Hepatic stellate cell (primary cell): ENCODE measurements at places on chromosomes 3 and 15.

GRCh38 chr3:59818919-59819300 lies 769.1 kb upstream of the CFAP20DC start:
- no peak for DNase-seq

DNA sequence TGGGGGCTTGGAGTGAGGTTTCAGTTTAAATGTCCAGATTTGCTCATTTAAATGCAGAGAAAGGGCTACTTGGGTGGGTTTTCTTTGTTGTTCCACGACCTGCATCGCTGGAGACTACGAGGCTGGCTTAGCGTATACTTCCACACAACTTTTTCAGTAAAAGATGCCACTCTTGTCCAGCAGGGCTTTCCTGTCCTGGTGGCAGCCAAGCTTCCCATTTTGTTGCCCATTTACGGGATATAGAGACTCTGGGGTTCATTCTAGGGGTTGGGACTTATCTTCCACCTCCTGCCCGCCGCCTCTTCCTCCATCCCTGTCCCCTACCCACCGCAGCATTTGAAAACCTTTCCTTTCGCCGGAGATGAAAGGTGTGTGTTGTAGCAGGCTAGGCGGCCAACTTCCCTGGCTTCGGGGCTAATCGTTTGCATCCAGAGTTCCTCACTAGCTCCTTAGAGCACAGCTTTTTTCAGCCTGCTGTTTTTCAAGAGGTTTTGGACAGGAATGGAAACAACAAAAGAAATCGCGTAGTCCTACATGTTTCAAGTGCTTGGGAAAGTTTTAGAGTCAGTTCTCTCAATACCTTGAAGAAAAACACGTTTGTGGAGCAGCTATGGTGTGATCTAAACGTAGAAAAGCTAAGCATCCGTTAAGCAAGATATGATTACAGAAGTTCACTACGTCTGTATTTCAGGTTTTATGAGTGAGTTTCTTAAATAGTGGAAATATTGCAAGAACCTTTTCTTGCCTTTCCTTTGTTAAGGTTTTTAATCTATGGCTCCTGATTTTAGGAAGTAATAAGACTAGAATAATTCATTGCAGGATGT lies 843 bp downstream of the CHRNA5 start:
- DNase-seq, result peak; percentile 30

DNA sequence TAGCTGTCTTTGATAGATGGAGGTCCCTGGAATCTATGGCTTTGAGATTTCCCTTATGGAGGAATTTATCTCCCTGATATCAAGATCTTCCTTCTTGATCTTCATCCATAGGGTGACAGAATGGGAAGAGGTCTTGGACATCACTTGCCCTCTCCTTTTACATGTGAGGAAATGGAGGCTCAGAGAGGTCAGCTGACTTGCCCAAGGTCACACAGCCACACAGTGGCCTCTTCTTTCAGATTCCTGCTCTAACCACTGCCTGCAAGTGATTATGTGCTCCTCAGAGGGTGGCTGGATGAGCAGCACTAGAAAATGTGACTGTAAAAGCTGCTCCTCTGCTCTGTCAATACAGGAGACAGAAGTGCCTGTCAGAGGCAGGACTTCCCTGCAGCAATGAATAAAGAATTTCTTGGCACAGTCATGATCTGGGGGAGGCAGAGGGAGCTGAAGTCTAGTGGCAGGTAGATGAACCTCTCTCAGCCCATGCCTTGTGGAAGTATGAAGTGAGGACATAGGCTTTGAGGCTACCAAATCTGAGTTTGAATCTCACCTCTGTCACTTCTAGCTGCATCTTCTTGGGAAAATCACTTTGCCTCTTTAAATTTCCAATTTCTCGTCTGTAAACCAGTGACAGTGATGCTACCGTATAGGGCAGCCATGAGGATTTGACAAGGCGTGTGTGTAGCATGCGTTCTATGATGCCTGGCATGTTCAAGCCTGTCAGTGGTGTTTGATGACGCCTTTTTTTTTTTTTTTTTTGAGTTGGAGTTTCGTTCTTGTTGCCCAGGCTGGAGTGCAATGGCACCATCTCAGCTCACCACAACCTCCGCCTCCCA lies 12.0 kb downstream of the SSUH2 start:
- no peak for DNase-seq

GRCh38 chr3:52310861-52311575 lies 5.1 kb upstream of the DNAH1 start:
- no peak for DNase-seq

- DNase-seq, result no peak
Measured at GRCh38 chr15:89362203-89363101, 27.8 kb upstream of the POLG start.
